Left hindlimb (tissue), 1 donor: ENCODE measurements at places on chromosomes 11 and 22.

DNA sequence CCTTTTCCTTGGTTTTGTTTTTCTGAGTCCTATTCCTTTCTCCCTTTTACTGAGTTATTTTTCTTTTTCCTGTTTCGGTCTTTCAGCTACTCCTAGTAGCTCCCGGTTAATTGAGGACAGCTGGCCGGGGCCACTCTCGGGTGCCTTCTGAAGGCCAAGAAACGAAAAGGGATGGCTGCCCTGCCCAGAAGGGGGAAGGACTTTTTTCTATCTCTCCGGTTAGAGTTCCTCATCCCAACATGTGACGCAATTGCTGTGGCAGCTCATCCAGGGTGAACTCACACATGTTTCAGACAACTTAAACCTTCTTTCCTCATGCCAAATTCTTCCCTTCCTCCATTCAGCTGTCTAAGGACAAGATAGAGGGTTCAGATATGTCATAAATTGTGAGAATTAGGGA lies 83.6 kb downstream of the PIWIL4 start:
- DNase-seq = peak; percentile 41

DNA sequence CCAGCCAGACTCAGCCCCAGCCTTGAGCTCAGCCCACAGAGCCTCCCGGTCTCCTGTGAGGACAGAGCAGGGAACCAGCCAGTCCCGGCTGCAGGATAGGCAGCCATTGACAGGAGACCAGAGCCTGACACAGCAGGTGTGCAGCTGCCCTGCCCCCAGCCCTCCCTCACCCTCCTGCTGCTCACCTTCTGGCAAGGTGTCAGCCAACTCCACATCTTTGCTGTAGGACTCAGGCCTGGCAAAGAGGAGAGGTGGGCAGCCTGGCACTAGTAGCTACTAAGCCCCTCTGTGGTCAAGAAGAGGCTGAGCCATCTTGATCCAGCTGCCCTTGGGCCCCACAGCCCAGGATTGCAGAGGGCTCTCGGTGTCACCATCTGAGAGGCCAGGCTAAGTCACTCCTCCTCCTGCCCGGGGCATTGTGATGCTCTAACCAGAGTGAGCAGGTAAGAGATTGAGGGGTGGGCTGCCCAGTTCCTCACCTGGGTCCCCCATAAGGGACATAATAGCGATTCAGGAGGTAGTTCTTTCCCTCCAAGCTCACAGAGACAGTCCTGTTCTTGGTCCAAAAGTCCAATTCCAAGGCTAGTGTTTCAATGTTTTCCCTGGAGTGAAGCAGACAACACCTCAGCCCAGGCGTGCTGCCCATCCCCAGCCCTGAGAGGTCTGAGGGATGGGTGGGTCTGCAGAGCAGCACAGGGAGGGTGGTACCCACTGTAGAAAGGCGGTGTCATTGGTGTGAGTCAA lies 18.6 kb downstream of the TREH start:
- DNase-seq = peak; percentile 36

- no peak for DNase-seq
Measured at GRCh38 chr11:57630171-57630570, 19.5 kb downstream of the YPEL4 start.

DNA sequence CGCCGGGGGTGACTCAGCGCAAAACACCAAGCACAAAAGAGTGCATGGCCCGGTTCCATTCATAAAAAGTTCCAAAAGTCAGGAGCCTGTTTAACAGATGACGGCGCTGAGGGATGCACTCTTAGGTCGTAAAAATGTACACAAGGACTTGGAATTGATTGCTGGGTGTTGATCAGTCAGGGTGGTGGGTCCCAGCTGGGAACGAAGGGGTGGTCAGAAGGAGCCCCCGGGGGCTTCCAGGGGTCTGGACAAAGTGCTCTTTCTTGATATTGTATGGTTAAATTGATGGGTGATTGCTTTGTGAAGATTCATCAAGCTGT lies 20.7 kb downstream of the IFITM10 start:
- DNase-seq = no peak

DNA sequence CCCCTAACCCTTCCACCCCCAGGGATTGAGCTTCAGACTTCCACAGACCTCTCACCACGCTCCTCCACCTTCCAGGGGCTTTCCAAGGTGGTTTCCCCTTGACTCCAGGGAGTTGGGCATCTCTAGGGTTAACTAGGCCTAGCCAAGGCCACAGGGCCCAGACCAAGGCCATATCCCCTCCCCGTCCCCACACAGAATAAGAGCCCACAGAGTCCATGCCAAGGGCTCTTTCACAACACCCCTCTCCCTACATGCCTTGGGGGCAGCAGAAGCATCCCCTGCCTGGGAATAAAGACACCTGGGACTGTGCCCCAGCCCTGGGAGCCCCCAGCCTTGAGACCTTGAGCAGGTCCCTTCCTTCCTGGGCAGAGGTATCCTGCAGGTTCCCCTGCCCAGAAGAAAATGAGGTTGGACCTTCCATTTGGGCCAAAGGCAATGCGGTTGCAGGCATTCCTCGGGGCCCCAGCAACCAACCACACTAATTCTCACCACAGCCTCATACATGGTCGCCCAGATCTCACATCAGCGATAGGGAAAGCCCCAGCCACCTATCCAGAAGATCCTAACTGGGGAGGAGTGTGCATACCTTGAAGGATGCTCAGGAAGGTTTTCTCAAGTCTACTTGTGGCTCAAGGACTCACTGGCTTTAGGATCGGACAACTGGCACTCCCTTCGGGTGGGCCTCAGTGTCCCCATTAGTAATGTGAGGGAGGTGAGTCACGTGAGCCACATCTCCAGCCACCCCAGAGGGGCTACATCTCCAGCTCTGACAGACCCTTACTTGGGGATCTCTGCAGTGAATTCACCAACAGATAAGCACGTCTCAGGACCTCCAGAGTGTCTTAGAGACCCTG lies 1.7 kb downstream of the GDPD5 start:
- DNase-seq = no peak

DNA sequence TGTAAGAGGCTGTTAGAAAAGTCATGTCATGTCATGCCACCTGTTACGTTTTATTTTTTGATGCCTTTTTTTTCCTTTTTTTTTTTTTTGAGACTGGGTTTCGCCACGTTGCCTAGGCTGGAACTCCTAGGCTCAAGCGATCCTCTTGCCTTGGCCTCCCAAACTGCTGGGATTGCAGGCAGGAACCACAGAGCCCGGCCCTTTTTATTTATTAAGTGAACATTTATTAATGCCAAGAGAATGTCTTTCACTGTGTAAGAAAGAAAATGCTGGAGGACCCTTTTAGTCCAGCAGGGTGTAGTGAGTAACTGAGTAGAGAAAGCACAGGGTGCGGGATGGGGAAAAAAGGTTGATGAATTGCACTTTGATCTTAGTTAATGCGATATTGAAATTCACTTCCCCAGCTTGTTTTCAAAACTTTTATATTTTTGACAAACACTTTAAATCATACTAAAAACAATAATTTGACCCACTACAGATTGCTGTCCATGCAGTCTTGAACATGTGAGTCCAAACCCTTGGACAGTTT lies 2.3 kb upstream of the XBP1 start:
- no peak for DNase-seq

DNA sequence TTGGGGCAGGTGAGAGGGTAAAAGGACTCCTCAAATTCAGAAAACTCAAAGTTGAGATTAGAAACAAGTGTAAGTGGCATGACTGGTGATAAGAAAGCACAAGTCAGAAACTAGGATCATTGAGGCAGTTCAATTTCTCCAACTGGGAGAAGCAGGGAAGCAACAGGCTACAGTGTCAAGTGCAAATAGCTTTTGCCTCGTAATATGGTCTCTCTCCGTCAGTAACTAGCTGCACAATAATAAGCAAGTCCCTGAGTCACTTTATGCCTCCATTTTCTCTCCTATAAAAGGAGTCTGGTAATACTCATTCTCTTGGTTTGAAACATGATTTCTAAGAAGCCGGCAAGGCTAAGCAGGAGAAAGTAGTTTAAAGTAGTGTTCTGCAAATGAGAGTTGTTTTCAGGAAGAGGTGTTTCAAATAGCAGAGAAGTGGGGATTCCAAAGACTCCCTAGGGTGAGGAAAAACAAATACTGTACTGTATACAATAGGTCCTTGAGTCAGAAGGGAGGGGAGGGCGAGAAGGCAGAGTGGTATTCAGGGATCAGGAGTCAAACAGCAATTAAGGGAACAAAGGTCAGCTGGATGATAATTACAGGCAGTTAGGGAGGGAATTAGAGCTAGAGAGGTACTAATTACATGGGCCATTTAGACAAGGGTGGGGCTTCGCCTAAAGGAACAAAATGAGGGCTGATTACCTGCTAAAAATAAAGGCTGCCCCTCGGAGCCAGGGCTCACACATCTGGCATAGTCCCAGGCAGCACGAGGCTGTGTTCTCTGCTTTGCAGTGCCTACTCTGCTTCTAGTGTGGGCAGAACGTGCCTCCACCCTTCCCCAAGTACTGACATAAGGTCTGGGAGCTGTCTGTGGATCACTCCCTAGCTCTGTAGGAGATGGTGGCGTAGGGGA lies 96.0 kb upstream of the BDNF start:
- DNase-seq = peak; percentile 37

- no peak for DNase-seq
Measured at GRCh38 chr11:82703796-82704195, 29.9 kb downstream of the FAM181B start.

DNA sequence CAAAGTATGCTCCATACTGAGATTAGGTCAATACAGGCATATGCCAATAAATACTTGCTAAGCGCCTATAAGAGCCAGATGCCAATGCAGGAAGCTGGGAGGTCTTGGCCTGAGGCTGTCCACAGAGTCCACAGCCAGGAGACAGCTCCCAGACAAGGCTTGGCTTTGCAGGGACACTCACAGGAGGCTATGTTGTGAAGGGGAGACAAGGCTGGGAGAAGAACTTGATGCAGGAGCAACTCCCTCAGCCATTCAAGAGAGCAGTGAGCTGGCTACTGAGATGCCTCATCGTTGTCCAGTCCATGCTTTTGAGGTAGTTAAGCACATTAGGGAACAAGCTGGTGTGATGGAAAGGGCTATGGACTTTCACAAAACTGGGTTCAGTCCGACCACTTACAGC lies 891.5 kb downstream of the TBC1D22A start:
- DNase-seq = no peak

- no peak for DNase-seq
Measured at GRCh38 chr22:44413211-44413610, 84.8 kb downstream of the RTL6 start.

DNA sequence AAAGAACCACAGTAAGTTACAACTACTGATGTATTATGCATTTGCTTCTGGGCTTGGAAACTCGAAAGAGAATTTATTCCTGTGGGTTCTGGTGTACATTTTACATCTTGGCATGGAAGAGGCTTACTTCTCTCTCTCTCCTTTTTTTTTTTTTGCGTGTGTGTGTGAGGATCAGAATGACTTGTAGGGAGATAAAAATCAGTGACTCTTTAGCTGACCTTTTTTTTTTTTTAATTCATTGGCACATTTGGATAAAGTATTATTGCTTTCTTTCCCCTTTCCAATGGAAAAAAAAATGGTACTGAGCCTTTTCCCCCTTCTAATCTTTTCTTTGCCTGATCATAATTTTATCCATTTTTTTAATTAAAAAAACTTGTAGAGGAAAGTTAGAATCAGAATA lies 43.5 kb downstream of the EXT2 start:
- no peak for DNase-seq

- no peak for DNase-seq
Measured at GRCh38 chr11:57815877-57816276, 54.3 kb downstream of the CTNND1 start.

GRCh38 chr22:22431271-22432220 lies 77.0 kb downstream of the ZNF280B start:
- peak; percentile 50 for DNase-seq

- DNase-seq = no peak
Measured at GRCh38 chr11:69922015-69922595, 102.9 kb upstream of the FGF3 start.
